ENCODE measurements at places on chromosomes 7 and 10.
A peak's percentile ranks its signal among the peaks of the same experiment; 100 is the strongest.

GRCh38 chr7:17301471-17302456 is 3.3 kb downstream of the AHR start:
- peak; percentile 11 for DNase-seq

DNA sequence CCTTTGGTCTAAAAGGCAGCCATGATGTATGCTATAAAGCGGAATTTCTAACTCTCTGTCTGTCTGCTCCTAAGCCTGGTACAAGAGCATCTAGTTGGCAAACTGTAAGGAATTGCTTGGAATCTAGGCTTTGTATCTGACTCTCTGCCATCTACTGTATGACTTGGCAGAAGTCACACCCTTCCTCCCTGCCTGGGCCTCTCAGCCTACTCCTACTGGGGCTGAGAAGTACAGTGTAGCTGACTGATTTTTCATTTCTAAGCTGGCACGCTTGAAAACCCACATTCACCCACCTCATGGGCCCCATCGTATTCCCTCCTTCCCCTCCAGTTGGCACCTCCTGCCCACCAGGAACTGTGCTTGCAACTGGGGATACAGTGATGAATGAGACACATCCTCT is 435.2 kb downstream of the PLXNA4 start:
- no peak for DNase-seq

- no peak for DNase-seq
Observed at GRCh38 chr10:73478636-73479035, 17.2 kb downstream of the PPP3CB start.

DNA sequence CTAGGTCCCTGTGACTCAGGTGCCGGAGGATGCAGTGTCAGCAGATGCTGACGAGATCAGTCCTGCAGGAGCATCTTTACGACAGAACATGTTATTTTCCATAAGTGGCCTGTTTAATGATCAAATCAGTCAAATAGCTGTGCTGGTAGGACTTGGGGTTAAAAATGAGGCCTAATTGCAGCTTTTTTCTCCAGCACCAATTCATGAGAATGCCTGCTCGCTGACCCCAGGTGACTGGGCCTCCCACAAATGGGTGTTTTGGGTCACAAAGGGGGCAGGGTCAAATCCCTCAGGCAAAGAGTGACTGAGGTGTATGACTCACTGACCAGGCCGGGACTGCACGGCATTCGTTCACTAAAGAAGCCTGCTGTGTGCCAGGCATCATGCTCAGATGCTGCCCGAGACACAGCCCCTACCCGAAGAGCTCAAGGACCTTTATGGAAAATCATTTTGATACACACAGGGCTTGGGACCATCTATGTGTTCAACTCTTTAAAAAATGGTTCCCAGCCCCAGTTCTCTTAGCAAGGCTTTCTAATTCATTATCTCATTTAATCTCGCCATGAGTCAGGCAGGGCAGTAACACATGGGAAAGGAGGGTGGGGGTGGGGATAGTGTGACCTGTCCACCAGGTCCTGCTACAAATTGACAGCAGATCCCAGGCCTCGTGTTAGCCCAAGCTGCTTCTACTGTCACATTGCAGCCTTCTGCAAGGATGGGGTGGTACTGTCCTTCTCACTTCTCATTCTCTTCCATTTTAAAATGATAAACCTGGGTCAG is 21.1 kb downstream of the ZNF775 start:
- no peak for DNase-seq

GRCh38 chr10:82908751-82909150 is 1033.8 kb downstream of the NRG3 start:
- DNase-seq = no peak

All from T-cell (primary cell).